ENCODE measurements at places on chromosomes 1 and 21.

DNA sequence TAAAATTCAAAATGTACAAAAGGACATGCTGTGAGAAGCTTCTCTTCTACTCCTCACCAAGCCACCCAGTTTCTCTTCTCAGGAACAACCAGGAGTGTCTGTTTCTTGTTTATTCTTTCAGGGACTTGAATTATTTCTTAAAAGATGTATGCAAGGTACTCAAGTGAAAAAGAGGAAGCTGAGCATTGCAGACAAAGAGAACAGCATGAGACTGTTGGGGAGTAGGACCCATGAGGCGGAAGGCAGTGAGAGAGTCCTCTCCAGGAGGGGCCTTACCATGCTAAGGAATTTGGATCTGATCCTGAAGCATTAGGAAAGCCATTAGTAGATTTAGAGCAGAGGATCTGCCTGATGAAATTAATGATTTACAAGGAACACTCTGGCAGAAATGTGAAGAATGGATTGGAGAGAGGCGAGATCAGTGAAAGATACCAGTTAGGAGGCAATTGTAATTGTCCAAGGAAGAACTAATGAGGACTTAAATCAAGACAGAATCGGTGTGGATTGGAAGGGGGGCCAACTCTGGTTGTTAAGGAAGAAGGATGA is 14.7 kb upstream of the SSX2IP start:
- peak; percentile 13 for DNase-seq

DNA sequence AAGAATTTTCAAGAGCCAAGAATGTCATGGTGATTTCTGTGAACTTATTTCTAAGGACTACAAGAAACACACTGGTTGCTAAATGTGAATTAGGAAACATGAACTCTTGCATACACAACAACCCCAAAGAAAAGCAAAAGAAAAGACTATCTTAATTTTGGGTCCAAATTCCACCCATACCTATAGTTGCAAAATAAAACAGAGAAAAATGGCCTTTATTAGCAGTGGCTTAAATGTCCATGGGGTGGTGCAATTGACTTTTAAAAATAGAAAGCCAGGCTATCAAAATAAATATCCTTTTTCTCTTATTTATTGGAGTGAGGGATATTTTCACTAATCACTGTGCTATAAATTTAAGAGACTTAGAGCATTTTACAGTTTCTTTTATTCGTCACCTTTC is 80.9 kb upstream of the DPYD start:
- DNase-seq, result no peak

GRCh38 chr1:185158800-185159199 is 1.8 kb downstream of the SWT1 start:
- DNase-seq, result no peak

GRCh38 chr1:38133304-38133703 is 86.7 kb upstream of the POU3F1 start:
- DNase-seq, result no peak

GRCh38 chr1:222046684-222047263 is 304.9 kb upstream of the DUSP10 start:
- no peak for DNase-seq

DNA sequence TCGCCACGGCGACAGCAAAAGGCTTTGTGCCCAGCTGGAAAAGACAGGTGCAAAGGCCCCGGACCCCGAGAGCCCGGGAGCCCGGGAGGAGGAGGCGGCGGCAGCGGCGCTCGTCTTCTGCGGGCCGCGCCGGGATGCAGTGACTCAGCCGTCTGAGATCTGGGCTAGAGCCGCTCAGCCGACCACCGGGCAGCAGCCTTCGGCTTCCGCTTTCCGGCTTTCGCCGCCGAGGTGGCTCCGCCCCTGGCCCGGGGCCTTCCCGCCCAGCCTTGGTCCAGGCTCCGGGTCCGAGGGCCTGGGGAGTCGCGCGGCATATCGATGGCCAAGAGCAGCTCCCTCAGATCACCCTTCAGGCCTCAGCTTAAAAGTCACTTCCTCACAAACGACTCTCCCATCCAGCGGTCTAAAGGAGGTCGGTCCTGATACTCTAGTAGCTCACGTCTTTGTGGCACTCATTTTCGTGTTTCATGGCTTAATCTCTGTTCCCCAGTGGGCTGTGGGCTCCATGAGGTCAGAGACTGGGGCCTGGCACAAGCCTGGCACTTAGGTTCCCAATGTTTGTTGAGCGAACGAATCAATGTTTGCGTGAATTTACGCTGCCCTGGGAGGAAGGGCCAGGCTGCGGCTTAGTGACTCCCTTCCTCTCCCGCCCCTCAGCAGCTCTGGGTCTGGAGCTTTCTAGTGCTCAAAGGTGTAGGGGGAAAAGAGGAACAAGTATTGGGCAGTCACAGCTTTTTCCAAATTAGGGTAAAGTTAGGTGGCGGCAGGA is at the start of gene PHTF1:
PHTF1 (minus strand) TSS at position 154 of the 769 bp plus-strand sequence. CDS start 783 bp downstream, outside the sequence.
- DNase-seq, result peak; percentile 80

DNA sequence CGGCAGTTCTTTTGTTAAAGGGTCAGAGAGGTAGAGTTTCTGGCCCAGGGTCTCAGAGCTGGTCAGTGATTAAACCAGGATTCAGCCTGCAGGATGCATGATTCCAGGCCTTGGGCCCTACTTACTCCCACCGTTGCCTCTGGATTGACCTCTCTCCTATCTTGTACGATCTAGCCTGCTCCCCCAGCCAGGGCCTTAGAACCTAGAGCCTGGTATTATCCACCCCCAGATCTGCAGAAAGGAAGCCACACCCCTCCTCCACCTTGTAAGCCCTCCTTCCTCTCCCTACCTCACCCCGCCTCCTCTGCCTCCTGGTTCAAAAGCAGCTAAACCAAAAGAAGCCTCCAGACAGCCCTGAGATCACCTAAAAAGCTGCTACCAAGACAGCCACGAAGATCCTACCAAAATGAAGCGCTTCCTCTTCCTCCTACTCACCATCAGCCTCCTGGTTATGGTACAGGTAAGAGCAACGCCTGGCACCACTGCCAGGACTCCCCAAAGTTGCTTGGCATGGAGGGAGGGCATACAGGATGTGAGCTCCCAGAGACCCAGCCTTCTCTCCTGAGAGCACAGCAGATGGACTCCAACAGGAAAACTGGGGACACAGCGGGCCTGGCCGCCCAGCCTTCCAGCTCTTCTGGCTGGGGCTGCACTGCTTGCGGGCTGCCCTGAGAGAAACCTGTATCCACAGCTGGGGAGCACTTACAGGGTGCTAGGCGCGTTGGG is at the start of gene CD52:
CD52 (plus strand) TSS at position 347 of the 726 bp plus-strand sequence; CDS start at position 407, 60 bp downstream.
- no peak for DNase-seq

DNA sequence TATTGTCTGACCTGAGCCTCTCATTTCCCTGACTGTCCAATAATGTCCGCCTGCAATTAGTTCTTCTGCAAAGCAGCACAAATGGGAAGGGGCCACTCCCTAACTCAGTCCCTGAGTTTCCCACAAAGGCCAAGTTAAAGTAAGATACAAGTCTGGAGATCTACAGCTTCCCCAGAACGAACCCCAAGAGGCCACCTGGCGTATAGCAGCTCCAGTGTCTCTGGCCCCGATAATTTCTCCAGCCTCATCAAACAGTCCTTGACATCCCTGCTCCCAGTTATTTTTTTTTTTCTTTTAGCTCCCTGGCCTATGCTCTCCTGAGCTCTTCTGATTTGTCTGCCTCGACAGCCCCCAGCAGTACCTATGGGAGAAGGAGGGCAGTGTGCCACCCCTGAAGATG is 8.1 kb upstream of the ACKR1 start:
- peak; percentile 0 for DNase-seq

GRCh38 chr1:45275054-45275453 is 51.6 kb upstream of the HPDL start:
- DNase-seq, result no peak

DNA sequence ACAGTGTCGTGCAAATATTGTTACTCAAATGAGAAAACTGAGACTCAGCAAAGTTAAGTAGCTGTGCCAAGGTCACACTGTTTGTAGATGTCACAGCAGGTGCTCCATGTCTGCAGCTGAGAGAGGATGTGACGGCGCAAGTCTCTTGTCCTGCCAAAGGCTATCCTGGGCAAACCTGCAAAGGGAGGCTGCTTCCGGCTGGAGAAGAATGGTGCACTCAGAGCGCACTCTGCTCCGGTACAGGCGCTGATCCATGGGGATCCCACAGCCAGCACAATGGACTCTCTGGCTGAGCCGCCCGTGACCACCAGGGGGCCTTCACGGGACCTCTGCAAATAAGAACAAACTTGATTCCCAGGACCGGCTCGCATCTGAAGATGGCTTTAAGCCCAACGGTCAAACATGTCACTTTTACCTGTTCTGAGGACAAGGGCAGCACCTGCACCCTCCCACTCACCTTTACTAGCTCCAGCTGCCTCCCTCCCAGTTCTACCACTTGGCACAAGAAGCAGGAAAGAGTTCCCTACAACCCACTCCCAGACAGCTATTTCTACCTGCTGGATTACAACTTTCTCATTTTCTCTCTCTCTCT is 21.9 kb downstream of the RD3 start:
- DNase-seq, result no peak

DNA sequence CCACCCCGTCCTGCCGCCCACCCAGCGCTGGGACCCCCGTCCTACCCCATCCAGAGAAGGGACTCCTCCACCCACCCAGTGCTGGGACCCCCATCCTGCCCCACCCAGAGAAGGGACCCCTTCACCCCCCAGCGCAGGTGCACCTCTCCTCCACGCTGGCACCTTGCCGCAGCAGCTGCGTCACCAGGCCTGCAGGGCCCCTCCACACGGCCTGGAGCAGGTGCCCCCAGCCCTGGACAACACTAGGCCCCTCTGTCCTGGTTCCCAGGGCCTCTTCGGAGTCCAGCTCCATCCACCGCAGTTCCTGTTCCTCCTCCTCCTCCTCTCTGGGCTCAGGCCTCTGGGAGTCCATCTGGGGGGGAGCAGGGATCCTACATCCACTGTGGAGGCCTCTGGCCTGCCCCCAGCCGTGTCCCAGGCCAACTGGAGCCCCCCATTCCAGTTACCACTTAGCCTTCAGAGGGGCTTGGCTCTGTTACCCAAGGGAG is 378 bp downstream of the ANKRD65 start:
- DNase-seq, result no peak

GRCh38 chr21:24183077-24183476 is 1424.2 kb downstream of the MRPL39 start:
- no peak for DNase-seq

GRCh38 chr1:31617916-31618746 is 642 bp downstream of the HCRTR1 start:
- no peak for DNase-seq

- DNase-seq, result no peak
These were observed 58.0 kb downstream of the RBM11 start for GRCh38 chr21:14273736-14274538.

DNA sequence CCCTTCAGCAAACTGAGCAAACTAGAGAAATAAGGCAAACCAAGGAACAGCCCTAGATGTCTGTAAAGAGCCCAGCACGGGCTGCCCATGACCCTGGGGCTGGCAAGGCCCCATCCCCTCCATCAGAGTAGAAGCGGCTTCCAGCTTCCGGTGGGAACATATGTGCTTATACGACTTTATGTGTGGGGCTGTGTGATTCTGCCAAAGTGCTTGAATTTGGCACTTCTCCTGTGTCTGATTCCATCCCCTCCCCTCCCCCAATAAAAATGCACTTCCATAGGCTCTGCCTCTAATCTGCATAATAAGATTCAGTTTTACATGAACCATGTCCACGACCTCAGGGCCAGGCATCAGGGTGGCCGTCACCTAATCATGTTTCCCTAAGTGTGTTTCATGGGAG is 236.6 kb downstream of the DSCAM start:
- no peak for DNase-seq

DNA sequence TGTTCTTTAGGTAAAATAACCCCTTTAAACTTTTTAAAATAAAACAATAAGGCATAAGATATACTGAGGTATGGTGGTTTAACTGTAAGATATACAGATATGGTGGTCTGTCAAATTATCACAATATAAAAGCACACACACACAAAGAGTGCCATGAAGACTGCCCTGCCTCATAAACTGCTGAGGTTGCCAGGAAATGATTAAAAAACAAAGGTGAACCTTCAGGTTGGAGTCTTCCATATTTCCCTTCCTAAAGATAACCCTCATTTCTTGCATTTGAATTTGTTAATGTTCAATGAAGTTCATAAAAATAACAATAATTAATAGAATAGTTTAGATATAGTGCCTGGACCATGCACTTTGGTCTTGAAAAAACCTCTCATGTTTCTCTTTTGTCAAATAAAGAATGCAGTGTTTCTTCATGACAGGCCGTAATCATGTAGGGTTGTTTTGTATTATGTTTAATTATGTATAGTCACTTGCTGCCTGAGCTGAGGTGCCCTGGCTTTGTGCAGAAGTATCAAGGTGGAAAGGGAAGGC is 123.6 kb upstream of the B3GALT2 start:
- DNase-seq, result no peak

DNA sequence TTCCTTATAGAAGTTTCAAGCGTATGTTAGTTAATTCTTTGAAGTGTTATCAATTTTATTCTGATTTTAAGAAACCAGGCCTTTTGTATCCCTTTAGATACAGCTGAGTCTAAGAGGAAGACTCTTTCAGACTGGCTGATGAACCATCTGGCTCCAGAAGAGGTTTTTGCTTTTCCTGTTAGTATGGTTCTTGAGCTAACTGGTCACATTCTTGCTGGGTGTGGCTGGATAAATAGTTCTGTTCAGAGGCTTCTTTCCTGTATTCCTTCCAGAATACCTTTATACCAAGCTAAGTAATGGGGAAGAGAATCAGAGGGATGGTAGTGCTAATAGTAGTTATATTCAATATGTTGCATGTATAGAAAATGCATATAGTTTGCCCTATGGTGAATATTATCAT is 12.4 kb downstream of the HS2ST1 start:
- DNase-seq, result no peak

- no peak for DNase-seq
These were observed 124.9 kb downstream of the KCNK1 start for GRCh38 chr1:233738850-233739249.

DNA sequence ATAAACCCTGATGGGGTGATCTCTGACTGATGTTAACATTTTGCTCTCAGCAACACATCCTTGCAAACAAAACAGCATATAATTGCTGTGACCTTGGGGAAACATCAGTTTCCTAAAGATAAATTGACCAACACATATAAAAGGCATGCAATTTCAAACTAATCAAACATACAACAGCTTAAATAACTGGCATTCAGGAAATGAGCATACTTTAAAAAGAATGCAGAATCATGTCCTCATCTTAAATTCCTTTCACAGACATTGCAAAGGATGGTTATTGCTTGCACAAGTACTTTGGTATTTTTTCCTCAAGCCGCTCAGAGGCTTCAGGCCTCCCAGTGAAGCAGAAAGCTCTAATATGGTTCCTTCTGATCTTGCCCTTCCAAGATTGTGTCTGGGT is 53.4 kb upstream of the RGS18 start:
- no peak for DNase-seq

GRCh38 chr1:165871311-165872067 is 44.1 kb downstream of the UCK2 start:
- peak; percentile 98 for DNase-seq

DNA sequence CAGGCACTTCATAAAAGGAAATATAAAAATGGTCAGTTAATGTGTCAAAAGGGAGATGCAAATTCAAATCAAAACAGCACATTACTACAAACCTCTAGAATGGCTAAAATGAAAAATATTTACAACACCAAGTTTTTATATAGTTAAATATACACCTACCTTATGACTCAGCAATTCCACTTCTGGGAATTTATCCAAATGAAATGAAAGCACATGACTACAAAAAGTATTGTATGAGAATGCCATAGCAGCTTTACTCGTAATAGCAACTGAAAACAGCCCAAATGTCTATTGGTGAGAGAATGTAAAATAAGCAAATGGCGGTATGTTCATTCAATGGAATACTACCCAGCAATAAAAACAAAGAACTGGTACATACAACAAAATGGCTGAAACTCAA is 175.8 kb upstream of the SPAG17 start:
- no peak for DNase-seq

Data from AML-193 (cell line).